Fibroblast of the aortic adventitia (primary cell): ENCODE measurements at places on chromosomes 4 and X. TPM values are rescaled to one million over a fixed set of nuclear protein-coding genes. Genes with fewer than 3 reads are reported as not detected.
A peak's percentile ranks its signal among the peaks of the same experiment; 100 is the strongest.

Gene ZXDA
- 5.2 and 7.6 TPM in 2 replicates for total RNA-seq

GRCh38 chr4:95249426-95250021 is 299.2 kb downstream of the UNC5C start:
- no peak for DNase-seq

- peak; percentile 58 for DNase-seq
These were observed 247.7 kb upstream of the ARSJ start for GRCh38 chr4:114226968-114227760.

DNA sequence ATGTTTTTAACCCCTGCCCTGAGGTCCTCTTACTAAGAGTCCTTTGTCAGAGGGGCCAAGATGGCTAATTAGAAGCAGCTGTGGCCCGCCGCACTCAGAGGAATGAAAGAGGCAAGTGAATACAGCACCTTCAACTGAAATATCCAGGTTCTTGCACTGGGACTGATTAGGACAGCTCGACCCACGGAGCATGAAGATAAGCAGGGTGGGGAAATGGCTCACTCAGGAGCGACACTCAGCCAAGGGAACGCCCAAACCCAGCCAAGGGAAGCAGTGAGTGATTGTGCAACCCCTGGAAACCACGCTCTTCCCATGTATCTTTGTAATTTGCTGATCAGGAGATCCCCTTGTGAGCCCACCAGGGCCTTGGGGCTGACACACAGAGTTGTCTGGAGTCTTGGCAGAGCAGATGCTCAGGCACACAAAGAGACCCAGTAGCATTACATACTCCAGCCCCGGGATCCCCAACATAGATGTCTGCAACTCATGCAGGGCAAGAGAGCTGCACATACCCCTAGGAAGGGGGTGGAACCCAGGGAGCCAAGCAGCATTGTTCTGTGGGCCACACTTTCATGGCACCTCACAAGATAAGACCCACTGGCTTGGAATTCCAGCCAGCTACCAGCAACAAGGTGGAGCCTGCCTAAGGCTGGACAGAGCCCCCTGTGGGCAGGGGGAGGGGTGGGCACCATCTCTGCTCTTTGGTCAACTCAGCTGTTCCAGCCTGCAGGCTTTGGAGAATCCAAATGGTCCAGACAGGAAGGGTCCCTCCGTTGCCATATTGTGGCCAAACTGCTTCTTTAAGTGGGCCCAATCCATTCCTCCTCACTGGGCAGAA is 23.3 kb downstream of the F8A3 start:
- peak; percentile 10 for DNase-seq

GRCh38 chr4:105374071-105374470 is 99.8 kb downstream of the PPA2 start:
- DNase-seq: no peak

DNA sequence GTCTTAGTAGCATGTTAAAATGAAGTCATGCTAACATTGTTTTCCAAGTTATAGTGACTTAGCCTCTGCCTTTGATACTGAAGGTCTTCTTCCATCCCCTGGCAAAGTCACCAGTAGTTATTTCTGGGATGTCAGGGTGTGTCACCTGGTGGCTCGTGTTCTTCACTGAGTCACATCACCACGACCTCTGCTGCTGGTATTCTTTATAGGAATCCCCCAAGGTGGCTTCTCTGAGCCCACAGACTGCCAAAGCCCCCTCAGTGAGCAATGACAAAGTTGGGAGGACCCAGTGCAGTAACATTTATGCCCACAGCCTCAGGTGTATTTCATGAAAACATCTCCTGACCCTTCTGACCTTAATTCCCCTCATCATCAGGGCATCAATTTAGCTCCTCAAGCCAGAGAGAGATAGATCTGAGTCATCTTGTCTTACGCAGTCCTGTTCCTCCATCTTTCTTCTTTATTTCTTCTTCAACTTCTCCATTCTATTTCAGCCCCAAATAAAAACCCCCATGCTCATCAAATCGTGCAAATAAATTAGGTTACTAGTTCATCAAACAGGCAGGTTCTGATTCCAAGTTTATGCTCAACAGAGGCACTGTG is 29.3 kb upstream of the GPRIN3 start:
- no peak for DNase-seq

GRCh38 chr4:112451104-112451503 is 64.9 kb downstream of the NEUROG2 start:
- no peak for DNase-seq

Gene MSX1
- 4.3 and 17.6 TPM in 2 replicates for total RNA-seq

DNA sequence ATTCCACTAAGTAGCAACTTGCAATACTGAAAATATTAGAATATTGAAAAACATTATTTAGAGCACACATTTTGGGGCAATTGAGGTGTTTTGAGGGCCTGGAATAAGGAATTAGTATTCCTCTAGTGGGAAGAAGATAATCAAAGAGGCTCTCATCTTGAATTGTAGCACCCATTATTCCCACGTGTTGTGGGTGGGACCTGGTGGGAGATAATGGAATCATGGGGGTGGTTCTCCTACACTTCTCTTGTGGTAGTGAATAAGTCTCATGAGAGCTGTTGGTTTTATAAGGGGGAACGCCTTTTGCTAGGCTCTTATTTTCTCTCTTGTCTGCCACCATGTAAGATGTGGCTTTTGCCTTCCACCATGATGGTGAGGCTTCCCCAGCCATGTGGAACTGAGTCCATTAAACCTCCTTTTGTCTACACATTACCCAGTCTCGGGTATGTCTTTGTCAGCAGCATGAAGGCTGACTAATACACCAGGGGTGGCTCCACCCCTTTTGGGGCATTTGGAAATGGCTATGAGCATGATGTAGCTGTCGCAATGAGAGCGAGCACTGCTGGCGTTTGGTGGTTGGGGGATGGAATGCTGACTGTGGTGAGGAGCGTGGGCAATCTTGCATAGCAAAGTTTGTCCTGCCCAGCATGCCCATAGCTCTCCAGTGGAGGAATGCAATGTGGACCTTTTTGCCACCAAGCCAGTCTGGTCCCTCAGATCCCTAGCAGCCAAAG is 308.2 kb downstream of the FRMPD4 start:
- peak; percentile 38 for DNase-seq

Gene MND1
- 2.4 and 15.5 TPM in 2 replicates for total RNA-seq

DNA sequence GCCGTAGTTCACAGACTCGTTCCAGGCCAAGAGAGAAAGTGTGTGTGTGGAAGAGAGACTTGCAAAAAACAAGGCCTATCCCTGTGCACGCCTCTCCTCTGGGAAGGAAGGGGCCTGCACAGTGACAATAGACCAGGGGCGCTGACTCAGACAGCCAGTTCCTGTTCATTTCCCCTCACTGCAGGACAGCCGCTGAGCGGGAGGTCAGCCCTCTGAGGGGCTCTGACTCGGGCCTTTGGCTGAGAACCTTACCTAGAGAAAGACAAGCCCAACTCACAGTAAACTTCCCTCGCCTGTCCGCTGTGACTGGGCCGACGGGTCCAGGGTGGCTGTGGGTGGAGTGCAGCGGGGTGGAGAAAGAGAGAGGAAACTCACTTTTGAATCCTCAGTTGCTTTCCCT is 52.1 kb downstream of the RTL5 start:
- DNase-seq: no peak

DNA sequence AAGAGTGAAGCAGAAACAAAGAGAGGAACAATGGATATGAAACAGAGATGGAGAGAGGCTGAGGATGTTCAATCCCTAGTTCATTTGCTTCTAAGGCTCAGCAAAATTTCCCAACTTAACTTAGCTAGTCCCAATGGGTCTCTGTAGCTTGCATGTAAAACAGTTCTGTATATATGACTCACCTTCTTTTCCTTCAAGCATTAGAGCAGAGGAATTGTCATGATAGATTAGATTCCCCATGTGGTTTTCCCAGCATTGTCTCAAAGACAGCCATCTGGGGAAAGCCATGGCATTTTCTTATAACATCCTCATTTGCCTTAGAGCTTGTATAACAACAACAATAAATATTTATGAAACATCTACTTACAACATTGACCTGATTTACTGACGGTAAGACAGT is 93.9 kb upstream of the GATB start:
- peak; percentile 63 for DNase-seq

DNA sequence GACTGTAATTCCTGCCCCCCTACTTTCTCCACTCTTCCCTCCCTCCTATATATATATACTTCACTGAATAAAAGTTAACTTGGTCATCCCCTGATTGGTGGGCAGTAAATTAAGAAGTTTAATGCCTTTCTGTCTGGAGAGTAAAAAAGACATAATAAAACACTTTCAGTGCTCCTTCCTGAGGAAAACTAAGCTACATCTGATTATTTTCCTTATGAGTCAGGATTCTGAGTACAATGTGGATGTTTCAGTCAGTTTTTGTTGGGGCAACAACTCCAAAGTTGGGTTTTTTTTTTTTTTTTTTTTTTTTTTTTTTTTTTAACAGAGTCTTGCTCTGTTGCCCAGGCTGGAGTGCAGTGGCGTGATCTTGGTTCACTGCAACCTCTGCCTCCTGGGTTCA is 22.0 kb upstream of the SUPT20HL2 start:
- DNase-seq: peak; percentile 38

Gene LSM6
- 26.2 and 32.2 TPM in 2 replicates for total RNA-seq

DNA sequence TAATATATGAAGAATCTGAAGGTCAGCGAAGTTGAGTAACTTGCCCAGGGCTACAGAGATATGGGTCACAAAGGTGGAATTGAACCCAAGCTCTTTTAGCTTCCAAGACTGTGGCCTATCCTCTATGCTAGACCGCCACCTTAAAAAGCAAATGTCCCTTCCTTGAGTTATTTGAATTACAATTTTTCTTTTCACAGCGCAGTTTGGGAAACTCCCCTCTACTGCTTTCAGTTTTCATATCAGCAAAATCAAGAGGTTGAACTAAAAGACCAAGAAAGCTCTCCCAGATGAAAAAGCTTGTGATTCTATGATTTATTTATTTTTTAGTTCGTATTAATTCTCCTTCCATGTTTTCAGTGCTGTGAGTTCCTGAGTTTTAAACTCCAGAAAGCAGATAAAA is 174.5 kb upstream of the C1QTNF7 start:
- DNase-seq: no peak

- peak; percentile 16 for DNase-seq
These were observed 145.5 kb upstream of the FGF13 start for GRCh38 chrX:138856881-138857604.

Gene PNMA6A
- total RNA-seq: 1.3 and 14.9 TPM in 2 replicates

- peak; percentile 53 for DNase-seq
These were observed 390.6 kb downstream of the GPM6A start for GRCh38 chr4:175421506-175421905.

DNA sequence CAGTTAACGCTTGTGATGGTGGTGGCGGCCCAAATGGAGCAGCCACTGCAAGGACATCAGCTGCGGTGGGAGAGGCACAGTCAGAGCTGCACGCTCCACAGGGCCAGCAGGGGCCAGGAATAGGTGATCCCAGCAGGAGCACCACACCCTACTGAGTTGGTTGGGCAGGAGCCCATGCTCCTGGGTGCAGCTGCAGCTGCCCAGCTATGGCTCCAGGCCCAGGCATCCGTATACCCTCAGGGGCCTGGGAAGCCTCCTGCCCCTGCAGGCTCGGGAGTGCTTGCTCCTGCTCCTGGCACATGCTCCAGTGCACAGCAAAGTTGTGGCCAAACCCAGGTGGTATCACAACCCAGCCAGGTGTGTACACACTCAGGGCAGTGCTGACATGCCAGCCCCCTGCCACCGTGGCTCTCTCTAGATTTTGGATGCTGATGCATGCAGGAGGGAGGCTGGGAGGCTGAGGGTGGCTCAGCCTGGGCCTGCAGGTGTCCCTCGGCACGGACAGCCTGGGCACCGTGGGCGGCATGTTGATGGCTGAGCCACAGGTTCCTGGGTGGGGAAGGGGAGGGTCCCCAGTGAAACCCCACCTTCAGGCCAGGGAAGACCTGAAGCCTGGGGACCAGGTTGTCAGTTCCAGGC is 150.2 kb downstream of the CXXC4 start:
- no peak for DNase-seq
